ENCODE measurements at places on chromosomes 7 and 10. TPM values are rescaled to one million over a fixed set of nuclear protein-coding genes. Genes with fewer than 3 reads are reported as not detected.

GRID2IP gene
- 1.3 TPM for polyA plus RNA-seq

AMPH gene
- polyA plus RNA-seq, result 11.4 TPM

EIF4EBP2 gene
- 60.3 TPM for polyA plus RNA-seq

AASS gene
- 59.0 TPM for polyA plus RNA-seq

CDH23 gene
- 2.9 TPM for polyA plus RNA-seq

SP8 gene
- polyA plus RNA-seq, result not detected

ZNF467 gene
- 38.1 TPM for polyA plus RNA-seq
